ENCODE measurements at places on chromosomes 16 and 17.

DNA sequence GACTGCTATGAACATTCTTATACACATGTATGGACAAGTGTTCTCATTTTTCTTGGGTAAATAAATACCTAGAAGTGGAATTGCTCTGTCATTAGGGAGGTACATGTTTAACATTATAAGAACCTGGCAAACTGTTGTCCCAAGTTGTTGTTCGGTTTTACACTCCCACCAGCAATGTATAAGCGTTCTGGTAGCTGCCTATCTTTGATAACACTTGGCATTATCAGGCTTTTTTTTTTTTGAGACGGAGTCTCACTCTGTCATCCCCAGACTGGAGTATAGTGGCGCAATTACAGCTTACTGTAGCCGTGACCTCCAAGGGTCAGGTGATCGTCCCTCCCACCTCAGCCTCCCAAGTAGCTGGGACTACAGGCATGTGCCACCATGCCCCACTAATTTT lies 16.3 kb downstream of the ATAD5 start:
- DNase-seq, result no peak

DNA sequence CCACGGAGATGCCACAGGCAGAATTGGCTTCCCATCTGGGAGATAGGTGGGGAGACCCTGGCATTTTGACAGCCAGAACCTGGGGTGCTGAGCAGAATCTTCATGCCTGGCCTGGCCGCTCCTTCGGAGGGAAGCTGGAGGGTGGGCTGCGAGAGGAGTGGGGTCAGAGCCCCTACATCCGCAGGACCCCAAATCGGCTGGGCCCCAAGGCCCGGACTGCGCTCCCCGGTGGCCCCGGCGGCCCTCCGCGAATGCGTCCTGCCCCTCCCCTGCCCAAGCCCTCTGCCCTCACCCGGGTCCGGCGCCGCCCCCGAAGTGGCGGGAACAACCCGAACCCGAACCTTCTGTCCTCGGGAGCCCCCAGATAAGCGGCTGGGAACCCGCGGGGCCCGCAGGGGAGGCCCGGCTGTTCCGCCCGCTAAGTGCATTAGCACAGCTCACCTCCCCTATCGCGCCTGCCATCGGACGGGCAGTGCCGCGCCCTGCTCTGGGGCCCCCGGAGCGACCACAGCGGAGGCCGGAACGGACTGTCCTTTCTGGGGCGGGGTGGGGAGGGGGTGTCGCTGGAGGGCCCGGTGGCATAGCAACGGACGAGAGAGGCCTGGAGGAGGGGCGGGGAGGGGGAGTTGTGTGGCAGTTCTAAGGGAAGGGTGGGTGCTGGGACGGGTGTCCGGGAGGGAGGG lies 850 bp upstream of the PNMT start:
- no peak for DNase-seq

DNA sequence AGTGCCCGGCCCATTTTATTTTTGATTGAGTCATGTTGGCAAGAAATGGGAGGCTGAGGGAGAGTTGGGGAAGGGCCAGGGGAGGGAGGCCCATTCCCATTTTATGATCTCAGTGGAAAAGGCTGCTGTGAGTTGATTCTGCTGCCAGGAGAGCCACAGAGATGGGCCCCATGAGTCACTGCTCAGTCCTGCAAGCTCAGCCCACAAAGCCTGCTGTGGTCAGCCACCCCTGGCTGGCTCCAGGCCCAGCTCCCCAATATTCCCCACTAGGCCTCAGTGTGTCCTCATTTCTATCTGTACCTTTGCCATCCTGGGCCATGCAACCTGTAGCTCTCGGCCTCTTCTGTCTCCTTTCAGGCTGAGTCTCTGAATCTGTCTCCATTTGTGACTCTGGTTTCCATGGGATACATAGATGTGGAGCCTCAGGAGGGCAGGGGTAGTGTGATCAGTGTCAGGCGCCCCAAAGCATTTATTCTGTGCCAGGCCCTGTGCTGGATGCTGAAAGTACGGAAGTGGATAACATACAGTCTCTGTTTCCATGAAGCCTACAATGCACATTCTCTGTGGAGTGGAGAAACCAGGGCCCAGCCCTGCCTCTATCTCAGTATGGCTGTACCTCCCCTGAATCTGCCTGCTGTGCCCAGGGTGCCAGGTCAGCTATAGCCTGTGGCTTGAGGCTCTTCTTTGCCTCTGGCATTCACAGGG lies 1.9 kb upstream of the PLEKHG4 start:
- no peak for DNase-seq

DNA sequence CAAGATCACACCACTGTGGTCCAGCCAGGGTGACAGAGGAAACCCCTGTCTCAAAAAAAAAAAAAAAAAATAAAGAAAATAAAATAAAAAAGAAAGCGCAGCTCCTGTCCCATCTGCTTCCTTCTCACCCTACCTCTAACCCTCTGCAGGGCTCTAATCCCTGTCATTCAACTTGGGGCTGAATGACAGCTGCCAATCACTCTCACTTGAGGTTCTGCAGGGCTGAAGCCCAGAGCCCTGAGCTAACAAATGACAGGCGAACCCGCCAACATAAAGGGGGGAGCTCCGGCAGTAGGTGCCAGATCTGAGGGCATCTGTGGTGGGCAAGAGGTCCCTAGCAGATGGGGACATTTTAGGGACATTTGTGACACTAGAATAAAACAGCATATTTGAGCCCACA lies 44.3 kb downstream of the ENGASE start:
- no peak for DNase-seq

GRCh38 chr17:60832151-60832585 lies 154.5 kb downstream of the BCAS3 start:
- no peak for DNase-seq

- DNase-seq, result peak; percentile 91
Observed at GRCh38 chr17:37488009-37488604, 1.6 kb upstream of the DUSP14 start.

DNA sequence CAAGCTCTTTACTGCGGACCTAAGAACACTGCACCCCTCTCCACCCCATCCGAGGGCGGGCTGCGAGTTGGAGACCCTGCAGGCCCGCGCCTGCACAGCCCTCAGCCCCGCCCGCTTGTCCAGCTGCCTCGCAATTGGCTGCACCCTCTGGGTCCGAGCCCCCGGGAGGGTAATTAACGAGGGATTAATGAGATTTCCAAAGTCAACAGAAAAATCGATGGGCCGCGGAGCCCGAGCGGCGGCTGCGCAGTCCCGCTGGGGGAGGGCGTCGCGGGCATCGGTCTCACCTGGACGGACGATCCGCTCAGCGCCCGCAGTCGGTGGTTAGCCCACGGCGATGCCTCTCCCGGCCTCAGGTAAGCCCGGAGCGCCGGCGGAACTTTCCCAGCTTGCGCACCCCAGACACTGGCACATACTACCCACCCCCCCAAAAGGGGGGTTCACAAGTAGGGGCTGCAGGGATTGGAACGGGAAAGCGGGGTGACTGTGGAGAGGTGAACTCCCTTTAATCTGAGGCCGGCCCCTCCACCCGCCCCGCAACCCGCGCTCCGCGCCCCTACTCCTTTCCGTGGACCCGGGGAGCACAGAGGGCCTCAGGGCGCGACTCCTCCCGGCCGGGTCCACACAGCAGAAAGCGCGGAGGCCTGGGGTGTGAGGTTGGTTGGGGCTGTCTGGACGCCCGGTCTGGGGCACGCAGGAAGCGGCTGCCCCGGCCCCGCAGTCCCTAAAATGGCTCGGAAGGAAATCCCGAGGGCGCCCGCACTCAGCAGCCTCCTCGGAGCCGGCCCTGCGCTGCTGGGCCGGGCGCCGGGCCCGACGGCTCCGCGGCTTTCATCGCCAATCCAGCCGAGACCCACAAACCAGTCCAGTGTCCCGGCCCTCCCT lies at the start of gene OTOP3:
Gene OTOP3 (plus strand): TSS at position 314 of the 885 bp plus-strand sequence. CDS start 24 bp downstream, at position 338.
- no peak for DNase-seq

DNA sequence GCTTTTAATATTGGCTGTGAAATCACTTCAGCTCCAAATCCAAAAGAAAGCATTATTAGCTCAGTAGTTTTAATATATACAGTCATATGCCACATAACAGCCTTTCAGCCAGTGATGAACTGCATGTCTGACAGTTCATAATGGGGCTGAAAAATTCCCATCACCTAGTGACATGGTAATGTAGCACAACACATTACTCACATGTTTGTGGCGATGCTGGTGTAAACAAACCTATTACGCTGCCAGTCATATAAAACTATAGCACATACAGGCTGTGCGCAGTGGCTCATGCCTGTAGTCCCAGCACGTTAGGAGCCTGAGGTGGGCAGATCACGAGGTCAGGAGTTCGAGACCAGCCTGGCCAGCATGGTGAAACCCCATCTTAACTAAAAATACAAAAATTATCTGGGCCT lies 92.2 kb downstream of the TUBD1 start:
- DNase-seq, result no peak

DNA sequence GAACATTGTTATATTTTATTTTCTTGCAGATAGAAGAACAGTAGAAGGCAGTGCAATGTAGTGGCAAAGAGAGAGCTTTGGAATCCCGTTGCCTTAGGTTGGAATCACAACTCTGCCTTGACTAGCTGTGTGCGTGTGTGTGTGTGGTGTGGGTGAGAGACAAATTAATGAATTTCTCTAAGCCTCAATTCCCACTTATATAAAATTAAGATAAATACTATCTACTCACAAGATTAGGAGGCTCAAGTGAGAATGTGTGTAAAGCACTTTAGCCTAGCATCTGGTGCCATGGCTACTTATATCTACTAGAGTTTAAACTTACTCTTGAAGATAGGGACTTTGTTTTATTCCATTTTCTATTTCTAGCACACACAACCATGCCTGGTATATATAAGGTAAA lies 12.8 kb downstream of the CPD start:
- no peak for DNase-seq

GRCh38 chr17:10125531-10126275 lies 72.7 kb downstream of the GAS7 start:
- DNase-seq, result no peak
